ENCODE measurements at places on chromosomes 5 and 9. TPM values are rescaled to one million over a fixed set of nuclear protein-coding genes. Genes with fewer than 3 reads are reported as not detected.

NR5A1 gene
- not detected for total RNA-seq

DBH gene
- not detected for total RNA-seq

CATSPER3 gene
- total RNA-seq, result 0.52 TPM

AGGF1 gene
- total RNA-seq, result 10.4 TPM

DNAH5 gene
- 1.0 TPM for total RNA-seq

SPACA9 gene
- total RNA-seq, result 1.0 TPM

DMRT3 gene
- under 0.01 TPM for total RNA-seq

FAM200C gene
- total RNA-seq, result 13.0 TPM

IRF1 gene
- total RNA-seq, result 5.2 TPM

SAXO1 gene
- not detected for total RNA-seq

SLC28A3 gene
- not detected for total RNA-seq

LPCAT1 gene
- 35.5 TPM for total RNA-seq

GADD45G gene
- total RNA-seq, result 2.1 TPM

ADAMTS16 gene
- total RNA-seq, result 5.7 TPM

BTNL9 gene
- 9.9 TPM for total RNA-seq

FOXD4 gene
- total RNA-seq, result 0.52 TPM

PCA3 gene
- not detected for total RNA-seq

IRX1 gene
- total RNA-seq, result 2.1 TPM

FSD1L gene
- 8.9 TPM for total RNA-seq

GABRA1 gene
- total RNA-seq, result not detected
